ENCODE measurements at places on chromosomes 16 and 17.

GRCh38 chr17:72726936-72727335 lies 365.6 kb downstream of the SLC39A11 start:
- DNase-seq, result peak; percentile 44

DNA sequence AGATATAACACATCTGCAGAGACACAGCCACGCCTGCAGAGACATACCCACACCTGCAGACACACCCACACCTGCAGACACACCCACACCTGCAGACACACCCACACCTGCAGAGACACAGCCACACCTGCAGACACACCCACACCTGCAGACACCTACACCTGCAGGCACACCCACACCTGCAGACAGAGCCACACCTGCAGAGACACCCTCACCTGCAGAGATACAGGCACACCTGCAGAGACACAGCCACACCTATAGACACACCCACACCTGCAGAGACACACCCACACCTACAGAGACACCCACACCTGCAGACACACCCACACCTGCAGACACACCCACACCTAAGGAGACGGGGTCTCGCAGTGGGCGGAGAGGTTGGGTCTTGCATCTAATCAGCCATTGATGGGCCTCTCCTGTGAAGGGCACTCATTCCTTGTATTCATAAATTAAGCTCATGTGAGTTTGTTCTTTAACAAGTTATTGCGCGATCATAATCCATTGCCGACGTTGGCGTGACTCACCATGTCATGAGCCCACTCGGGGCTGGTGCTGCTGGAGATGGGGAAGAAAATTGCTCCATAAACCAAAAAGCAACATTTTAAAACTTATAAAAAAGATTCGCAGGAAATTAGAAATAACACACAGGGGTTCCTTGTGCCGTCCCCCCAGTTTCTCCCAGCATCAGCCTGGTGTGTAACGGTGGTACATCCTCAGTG lies 28.9 kb upstream of the CDH15 start:
- no peak for DNase-seq

- no peak for DNase-seq
These were observed 718 bp upstream of the RPH3AL start for GRCh38 chr17:353213-353837.

DNA sequence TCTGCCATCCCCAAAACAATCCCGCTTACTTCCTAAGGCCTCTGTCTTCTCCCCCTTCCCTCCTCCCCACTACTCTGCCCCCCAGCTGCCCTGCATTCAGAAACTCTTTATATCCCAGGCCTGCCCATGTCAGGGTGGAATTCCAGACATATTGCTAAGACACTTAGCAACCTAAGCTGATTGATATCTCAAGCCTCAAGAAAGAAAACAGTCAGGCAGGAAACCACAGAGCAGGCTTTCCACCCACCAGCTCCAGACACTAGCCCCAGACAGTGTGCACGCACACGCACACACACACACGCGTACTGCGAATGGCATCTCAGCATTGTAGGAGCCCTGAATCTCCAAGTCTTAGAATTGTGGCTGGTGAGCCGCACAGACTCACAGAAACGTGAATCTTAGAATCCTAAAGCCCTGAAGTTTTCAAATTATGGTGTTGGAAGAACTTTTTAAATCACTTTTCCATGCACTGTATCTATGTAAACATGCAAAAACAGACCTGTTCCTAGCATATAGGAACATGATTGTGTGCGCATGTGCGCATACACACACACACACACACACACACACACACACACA lies 8.8 kb upstream of the LPCAT2 start:
- no peak for DNase-seq

DNA sequence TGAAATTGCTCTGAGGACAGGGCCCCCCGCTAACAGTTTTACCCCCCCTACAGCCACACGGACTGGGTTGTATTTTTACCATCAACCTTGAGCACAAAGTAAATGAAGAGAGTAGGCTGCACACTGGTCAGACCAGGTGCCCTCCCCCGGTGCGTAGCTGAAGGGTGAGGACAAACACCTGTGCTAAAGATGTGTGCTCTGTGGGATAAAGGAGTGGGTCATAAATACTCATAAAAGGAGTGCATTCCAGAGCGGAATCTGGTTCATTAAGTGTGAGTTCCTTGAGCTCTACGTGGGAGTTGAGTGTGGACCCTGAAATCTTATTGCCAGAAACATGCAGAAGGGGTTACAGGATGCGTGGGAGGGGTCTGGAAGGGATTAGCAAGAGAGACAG lies 217.0 kb downstream of the CCDC182 start:
- no peak for DNase-seq

GRCh38 chr16:85068746-85069145 lies 41.2 kb downstream of the KIAA0513 start:
- DNase-seq, result no peak

DNA sequence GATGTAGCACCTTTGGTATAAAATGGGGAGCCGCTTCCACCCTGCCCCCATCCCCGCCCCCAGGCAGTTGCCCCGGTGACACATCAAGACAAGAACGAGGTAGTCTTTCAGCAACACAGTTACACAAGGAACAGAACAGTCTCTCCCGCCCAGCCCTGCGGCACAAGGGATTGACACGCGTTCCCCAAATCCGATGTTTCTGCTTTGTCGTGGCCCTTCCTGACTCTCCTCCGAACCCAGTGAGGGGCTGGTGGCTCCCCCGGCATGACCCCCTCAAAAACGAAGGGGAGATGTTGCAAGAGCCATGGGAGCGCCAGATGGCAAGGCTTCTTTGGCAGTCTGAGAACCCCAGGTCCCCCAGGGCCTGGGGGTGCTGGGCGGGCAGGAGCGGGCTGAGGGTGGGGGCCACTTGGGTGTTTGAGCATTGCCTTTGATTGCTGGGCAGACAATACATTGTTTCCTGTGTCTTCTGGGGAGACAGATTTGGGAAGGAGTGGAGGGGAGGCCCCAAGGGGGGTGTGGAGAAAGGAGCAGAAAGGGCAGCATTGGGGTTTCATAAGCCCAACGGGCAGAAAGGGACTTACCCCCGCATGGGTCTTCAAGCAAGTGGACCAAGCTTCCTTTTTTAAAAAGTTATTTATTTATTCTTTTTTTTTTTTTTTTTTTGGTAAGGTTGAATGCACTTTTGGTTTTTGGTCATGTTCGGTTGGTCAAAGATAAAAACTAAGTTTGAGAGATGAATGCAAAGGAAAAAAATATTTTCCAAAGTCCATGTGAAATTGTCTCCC lies 16.6 kb downstream of the COL1A1 start:
- DNase-seq, result no peak

DNA sequence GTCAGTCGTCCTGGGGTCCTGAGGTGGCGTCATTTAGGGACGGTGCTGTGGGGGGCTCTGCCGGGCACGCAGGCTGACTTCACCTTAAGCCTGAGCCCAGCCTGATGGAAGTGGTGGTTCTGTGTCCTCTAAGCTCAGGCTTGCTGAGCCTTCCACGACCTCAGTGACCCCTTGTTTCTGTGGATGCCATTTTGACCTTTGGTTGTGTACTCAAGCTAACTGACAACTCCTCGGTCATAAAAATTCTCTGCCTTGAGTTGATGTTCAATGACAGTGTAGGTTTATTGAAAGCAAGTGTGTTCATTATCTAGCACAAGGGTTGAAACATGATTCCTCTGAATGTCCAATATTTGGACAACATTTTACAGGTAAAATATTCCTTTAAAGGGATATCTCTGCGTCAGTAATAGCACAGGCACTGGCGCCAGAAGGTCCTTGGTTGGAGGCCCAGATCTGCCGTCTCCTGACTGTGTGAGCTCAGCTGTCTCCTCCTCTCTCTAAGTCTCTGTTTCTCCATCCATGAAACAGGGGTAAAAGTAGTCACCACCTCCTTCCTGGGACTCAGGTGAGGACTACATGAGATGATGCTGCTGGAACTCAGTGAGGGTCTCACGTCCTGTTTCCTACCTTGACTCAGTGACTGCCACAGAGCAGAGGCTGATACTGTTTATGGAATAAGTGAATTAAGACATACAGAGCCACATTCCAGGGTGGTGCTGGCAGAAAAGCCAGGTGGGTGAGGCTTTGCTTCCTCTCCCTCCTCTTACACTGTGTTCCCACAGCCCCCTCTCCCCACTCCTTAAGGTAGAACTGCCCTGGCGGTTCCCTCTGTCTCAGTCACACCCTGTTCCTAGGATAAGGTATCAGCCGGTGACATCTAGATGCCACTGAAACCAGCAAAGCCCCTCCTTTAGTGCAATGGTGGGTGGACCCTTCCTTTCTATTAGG lies 75.7 kb downstream of the IRF8 start:
- DNase-seq, result no peak

DNA sequence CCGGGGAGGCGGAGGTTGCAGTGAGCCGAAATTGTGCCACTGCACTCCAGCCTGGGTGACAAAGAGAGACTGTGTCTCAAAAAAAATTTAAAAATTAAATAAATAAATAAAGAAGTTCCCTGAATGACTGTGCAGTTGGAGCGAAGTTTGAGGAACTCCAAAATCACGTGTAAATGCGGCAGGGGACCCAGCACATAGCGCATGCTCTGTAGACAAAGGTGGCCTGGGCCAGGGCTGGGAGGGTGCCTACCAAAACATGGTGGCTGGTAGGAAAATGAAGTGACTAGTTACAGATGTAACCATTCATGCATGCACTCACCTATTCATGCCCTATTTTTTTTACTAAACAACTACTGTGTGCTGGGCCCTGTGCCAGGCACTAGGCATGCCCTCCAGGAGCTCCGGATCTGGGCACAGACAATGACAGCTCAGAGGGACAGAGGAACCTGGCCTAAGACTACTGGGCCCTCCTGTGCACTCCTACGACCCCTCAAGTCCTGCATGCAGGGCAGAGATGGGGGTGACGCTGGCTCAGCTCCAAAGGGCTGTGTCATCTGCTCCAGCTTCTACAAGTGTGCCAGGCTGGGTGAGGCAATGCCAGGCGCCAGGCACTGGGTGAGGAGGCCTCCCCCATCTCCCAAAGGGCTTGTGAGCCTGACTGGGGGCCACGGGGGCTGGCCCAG lies 65.3 kb downstream of the RMI2 start:
- no peak for DNase-seq

DNA sequence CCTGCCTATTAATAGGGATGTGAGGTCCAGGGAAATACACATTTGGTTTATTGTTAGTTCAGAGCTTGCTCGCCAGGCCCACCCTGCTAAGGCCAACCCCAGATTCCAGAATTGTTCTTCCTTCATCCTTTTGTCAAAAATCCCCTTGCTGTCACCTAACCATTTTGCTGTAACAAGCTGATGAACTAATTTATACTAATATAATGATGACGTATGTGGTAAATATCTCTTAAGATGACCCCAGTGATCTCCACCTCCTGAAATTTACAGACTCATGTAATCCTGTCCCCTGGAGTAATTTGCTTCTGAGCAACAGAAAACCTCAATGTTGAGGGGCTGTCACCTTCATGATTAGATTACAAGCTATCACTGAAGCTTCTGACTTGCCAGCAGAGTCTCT lies 236.3 kb upstream of the N4BP1 start:
- no peak for DNase-seq

DNA sequence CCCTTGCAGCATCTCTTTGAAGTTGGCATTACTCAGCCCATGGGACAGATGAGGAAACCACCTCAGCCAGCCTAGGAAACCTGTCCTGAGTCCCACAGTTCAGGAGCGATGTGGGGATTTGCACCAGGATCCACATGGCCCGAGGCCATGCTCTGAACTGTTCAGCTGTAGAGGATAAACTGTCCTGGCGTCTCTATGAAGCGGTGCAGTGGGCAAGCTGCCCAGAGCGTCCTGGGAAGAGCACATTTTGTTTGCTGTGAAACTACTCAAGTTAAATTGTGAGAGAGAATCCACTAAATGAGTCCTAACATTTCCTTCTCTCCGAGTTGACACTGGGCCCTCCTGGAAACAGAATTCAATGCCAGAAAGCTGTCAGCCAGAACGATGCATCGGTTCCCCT lies 276.6 kb upstream of the TNRC6C start:
- DNase-seq, result no peak

- DNase-seq, result no peak
These were observed 261.8 kb downstream of the CDH13 start for GRCh38 chr16:82888591-82889001.

DNA sequence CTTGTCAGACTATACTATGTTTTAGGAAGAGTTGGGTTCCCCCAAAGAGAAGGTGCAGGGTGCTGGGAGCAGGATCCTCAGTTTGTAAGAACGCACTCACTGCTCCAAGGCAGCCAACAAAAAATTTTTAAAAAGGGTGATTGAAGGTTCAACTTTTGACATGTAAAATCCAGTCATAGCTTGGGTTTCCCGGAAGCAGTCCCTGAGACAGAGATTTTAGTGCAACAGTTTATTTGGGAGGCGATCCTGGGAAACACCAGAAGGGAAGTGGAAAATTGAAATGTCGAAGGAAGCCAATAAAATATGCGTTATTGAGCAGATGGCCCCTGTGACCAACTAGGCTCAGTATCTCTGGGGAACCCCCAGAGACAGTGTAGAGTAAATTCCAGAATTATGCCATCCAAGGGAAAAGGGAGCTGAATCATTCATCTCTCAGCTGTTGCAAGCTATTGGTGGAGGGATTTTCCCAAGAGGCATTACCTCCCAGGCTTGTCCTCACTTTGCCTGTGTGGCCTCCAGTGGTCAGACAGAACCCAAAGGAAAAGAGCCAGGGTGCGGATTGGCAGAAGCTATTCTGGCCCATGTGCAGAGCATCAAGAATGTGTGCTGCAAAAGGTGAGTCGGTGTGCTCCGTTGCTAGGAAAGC lies 72.9 kb downstream of the HS3ST3B1 start:
- no peak for DNase-seq
